H4 (cell line): ENCODE measurements at places on chromosomes 5 and 9.

GRCh38 chr5:104111632-104112031 lies 549.0 kb upstream of the NUDT12 start:
- no peak for DNase-seq

- DNase-seq, result no peak
Measured at GRCh38 chr5:149546974-149547373, 4.3 kb downstream of the CSNK1A1 start.

DNA sequence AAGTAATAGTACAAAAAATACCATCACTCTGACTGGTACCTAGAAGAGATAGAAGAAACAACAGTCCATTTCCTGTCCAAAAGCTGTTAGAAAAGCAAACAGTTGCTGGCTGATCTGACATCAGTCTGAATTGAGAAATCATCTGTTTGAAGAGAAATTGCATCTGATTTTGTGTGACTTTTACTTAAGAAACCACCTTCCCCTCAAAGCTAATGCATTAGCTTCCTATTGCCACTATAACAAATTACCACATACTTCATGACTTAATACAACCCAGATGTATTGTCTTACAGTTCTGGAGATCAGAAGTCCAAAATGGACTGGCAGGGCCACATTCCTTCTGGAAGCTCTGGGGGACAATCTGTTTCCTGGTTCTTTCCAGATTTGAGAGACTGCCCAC lies 385.9 kb upstream of the TLE4 start:
- DNase-seq, result no peak

DNA sequence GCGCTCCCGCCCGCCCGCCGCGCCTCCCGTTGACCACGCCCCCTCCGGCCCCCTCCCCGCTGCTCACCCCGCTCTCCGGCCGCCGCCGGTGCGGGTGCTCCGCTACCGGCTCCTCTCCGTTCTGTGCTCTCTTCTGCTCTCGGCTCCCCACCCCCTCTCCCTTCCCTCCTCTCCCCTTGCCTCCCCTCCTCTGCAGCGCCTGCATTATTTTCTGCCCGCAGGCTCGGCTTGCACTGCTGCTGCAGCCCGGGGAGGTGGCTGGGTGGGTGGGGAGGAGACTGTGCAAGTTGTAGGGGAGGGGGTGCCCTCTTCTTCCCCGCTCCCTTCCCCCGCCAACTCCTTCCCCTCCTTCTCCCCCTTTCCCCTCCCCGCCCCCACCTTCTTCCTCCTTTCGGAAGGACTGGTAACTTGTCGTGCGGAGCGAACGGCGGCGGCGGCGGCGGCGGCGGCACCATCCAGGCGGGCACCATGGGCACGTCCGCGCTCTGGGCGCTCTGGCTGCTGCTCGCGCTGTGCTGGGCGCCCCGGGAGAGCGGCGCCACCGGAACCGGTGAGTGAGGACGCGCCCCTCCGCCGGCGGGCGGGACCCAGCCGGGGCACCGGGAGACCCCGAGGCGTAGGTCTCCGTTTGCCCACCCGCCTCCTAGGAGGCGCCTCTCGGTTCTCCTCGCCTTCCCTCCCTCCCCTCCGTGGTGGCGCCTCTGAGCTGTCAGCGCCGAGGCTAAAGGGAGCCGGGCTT lies at the start of gene VLDLR:
Gene VLDLR (plus strand): TSS at position 66 of the 739 bp plus-strand sequence. CDS start 403 bp downstream, at position 469.
- DNase-seq, result no peak

- peak; percentile 52 for DNase-seq
Measured at GRCh38 chr5:89211836-89212235, 328.9 kb upstream of the MEF2C start.

- no peak for DNase-seq
Measured at GRCh38 chr5:156934450-156935211, 28.4 kb downstream of the TIMD4 start.

DNA sequence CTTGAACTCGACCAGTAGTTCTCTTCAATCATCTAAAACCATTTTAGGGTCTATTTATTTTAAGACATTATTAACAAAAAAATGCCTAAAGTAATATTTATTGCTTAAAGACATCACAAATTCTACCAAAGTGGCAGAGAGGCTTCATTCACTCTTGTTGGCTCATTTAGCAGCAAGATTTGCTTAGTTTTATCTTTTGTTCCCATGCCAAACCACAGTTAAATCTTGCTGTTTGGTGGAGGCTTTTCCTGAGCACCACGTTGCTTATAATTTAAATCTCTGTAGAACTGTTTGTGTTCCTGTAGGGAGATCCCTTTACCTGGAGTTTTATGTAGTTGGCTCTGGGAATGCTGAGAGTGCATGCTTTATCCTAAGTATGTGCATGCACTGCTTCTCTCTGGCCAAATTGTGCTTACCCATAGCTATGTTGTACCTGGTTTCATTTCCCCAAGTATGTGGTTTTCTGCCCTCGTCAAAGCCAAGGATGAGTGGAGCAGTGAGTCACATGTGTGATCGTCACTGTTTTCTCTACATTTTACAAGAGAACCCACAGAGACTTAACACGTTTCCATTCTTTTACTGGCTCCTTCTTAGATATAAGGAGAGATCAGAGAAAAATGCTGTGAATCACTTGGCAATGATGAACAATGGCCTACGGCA lies 42.1 kb upstream of the MAST4 start:
- DNase-seq, result peak; percentile 63

DNA sequence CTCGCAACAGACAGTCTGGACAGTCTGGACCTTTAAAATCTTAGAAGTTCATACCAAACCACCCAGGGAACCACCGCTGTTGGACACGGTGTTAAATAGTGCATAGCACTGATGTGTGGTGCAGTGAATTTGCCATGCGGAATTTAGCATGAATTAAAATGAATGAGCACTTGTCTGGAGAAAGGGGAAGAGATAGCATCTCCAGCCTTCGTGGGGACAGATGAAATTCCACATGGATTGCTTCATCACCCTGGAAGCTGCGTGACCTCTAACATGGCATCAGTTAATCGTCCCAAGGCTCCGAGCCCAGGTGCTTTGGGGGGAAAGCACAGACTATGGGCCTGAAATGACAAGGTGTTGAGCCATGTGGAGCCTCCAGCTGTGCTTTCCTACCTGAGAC lies 91.4 kb downstream of the ADAMTS16 start:
- no peak for DNase-seq

DNA sequence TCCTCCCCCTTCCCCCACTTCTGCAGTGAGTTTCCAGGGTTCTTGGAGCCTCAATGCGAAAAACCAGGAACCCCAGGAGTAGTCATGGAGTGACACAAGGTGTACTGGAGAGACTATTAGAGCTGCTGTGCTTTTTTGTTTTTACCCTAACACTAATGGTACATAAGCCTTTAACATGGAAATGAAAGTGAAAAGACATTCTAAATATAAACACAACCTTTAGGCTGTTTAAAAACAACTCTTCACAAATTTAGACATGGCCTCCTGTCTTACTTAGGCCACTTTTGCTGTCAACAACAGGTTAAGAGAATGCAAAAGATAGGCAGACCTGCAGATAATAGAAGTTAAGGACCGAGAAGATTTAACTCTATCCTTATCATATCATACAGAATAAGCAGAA lies 232.2 kb downstream of the DENND1A start:
- DNase-seq, result no peak

GRCh38 chr9:105275938-105276337 lies 31.5 kb downstream of the SLC44A1 start:
- DNase-seq, result no peak

GRCh38 chr5:74627646-74628279 lies 12.8 kb downstream of the ENC1 start:
- DNase-seq, result no peak

DNA sequence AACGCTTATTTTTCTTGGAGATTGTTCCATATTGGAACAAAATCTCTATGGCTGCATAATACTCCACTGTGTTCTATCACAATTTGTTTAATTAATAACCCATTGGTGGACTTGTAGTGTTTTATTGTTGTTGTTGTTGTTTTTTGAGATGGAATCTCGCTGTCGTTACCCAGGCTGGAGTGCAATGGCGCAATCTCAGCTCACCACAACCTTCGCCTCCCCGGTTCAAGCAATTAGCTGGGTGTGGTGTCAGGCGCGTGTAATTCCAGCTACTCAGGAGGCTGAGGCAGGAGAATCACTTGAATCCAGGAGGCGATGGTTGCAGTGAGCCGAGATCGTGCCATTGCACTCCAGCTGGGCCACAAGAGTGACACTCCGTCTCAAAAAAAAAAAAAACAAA lies 38.7 kb downstream of the SPRY4 start:
- DNase-seq, result peak; percentile 25

GRCh38 chr5:149915392-149916260 lies 29.0 kb downstream of the PDE6A start:
- DNase-seq, result no peak

DNA sequence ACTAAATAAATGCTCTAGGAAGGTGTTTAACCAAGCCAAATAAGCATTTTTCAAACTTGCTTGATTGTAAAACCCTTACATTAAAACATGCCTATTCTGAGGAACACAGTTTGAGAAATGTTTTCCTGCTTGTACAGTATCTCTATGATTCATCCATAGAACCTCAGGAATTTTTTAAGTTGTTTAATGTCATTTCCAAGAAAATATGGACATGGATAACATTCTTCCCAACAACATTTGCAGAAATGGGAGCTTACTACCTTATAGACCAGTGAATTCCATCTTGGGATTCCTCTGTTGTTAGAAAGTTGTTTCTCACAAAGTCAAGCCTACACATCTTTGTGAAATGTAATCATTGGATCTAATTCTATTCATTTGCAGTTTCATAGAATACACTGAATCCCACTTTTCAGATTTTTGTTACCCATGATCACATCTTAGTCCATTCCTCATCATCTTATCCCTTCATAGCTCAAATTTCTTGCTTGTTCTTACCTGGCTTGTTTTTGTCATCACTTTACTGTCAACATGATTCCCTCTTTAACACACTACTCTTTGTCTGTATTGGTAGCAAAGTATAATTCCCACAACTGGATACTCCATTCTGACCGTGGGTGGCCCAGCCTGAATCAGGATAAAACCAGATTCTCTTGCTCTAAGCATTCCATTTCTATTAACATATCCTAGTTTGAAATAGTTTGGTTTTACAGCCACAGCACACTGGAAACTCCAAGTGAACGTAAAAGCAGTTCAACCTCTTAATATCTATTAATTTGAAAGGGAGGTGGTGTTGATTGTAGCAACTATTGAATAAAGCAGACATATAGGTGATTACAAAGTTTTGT lies 49.4 kb upstream of the PAPPA start:
- no peak for DNase-seq

DNA sequence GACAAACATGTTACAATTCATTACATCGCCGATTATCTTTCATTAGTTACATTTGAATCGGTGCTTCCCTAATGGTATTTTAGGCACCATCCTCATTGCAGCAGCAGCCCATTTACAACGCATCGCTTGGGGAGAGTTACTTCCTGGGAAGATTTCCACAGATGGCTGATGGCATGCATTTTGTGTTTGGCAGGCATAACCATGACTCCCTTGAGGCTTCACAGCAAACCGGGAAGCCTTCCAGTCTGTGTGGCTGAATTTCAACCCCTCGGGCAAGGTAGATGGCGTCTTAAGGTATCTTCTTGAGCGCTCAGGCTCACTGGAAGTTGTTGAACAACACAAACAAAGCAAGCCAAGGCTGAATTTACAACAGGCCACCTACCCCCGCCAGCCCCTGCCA lies 1.6 kb upstream of the DNAH5 start:
- DNase-seq, result peak; percentile 82

- DNase-seq, result no peak
Measured at GRCh38 chr9:36165826-36166167, 3.4 kb upstream of the CCIN start.

DNA sequence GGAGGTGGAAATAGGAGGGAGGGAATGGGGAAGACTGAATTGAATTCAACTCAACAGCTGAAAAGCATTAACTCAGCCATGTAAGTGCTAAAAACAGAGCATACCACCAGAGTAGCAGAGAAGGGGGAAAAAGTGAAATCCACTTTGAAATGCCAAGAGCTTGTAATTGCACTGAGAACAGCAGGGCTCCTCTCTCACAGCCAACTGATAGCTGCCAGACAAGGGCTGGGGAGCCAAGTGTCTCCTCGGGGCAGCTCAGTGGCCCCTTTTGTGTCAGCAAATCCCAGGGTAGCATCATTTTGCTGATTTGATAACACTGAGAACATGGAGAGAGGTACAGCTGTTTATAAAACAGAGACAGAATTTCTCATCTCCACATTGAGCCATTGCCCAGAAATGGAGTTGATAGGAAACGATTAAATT lies 182.5 kb downstream of the FRMD3 start:
- no peak for DNase-seq

- DNase-seq, result no peak
Measured at GRCh38 chr9:134408939-134409737, 82.9 kb downstream of the RXRA start.

DNA sequence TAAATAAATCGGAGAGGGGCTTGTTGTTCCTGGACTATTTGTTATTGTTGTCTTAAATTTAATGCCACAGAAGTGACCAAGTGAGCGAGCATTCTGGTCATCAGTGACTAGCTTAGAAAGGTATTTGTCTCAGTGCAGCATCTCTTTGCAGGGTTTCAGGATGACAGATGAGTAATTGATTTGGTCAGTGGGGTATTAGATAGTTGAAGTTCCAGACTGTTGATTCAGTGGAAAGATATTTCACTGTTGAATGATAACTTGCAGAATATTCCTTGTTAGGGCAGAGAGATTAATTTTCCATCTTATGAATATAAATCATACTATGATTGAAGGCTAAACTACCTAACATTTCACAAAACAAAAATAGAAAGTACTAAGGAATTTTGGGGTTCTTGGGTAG lies 122.4 kb downstream of the TRIO start:
- DNase-seq, result peak; percentile 62

DNA sequence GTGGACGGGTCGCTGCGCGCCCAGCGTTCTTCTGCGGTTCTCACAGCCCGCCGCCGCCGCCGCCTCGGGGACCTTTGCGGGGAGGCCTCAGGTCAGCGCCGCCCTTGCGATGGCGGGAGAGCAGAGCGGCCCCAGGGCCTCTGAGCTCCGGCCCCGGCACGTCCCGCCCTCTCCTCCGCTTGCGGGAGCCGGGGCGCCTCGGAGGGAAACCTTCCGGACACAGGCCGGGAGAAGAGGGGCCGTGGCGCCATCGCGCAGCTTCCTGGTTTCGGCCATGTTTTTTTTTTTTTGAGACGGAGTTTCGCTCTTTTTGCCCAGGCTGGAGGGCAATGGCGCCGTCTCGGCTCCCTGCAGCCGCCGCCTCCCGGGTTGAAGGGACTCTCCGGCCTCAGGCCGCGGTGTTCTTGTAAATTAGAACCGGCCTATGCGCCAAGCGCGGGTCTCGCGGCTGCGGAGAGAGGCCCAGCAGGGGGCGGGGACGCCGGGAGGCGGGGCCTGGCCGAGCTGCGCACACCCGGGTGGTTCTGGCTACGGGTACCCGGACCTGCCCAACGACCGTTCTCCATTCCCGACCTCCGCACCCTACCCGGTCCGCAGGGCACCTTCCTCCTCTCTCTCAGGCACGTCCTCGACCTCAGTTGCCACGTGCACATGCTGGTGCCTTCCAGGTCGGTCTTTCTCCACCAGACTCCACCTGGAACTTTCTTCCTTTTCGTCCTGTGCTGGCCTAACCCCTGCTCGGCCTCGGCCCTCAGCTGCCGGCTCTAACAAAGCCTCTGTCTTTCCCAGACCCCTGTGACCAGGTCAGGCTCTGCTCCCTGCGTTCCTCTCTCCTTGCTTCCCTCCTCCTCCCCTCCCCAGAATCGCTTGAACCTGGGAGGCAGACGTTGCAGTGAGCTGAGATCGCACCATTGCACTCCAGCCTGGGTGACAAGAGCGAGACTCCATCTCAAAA lies 28.8 kb upstream of the MGAT1 start:
- peak; percentile 69 for DNase-seq
